ENCODE measurements at places on chromosomes 2 and 18. TPM values are rescaled to one million over a fixed set of nuclear protein-coding genes. Genes with fewer than 3 reads are reported as not detected.

Gene IL1RN
- total RNA-seq = 71.9 TPM

Gene PTPN4
- 34.2 TPM for total RNA-seq

Gene CNDP2
- 59.5 TPM for total RNA-seq

Gene SPP2
- total RNA-seq = not detected

Gene DSC3
- 193 TPM for total RNA-seq

Gene CDKL4
- 0.13 TPM for total RNA-seq

Gene RPRM
- total RNA-seq = not detected

Gene FBLN7
- under 0.01 TPM for total RNA-seq

All from bronchial epithelial cell (primary cell).